Uterine smooth muscle cell (primary cell): ENCODE measurements at places on chromosomes 3 and 15. TPM values are rescaled to one million over a fixed set of nuclear protein-coding genes. Genes with fewer than 3 reads are reported as not detected.

FETUB gene
- total RNA-seq = not detected in 2 replicates

C2CD4A gene
- total RNA-seq = 0.12 TPM in 1 of 2 replicates, not detected in the other

SLC28A2 gene
- not detected in 2 replicates for total RNA-seq

SYNM gene
- total RNA-seq = 4.0 and 6.9 TPM in 2 replicates

LYZL4 gene
- not detected in 2 replicates for total RNA-seq

EFCC1 gene
- total RNA-seq = not detected in 2 replicates

TRPM1 gene
- not detected in 2 replicates for total RNA-seq

GORASP1 gene
- total RNA-seq = 31.0 and 34.9 TPM in 2 replicates

TTC21A gene
- total RNA-seq = 3.1 and 3.6 TPM in 2 replicates

CCK gene
- total RNA-seq = 0.62 and 1.1 TPM in 2 replicates

CPNE9 gene
- not detected in 2 replicates for total RNA-seq

MME gene
- 249 and 267 TPM in 2 replicates for total RNA-seq

ATP2B2 gene
- not detected in 2 replicates for total RNA-seq

CYP8B1 gene
- total RNA-seq = under 0.01 TPM in 1 of 2 replicates, not detected in the other

ANKUB1 gene
- total RNA-seq = not detected in 2 replicates

DET1 gene
- 8.9 and 9.4 TPM in 2 replicates for total RNA-seq

RBP2 gene
- total RNA-seq = not detected in 2 replicates

ZCWPW2 gene
- total RNA-seq = 0.22 and 0.87 TPM in 2 replicates

UPK1B gene
- not detected in 2 replicates for total RNA-seq

RLBP1 gene
- not detected in 2 replicates for total RNA-seq

FGD5 gene
- 0.11 and 0.37 TPM in 2 replicates for total RNA-seq

SUCNR1 gene
- total RNA-seq = not detected in 2 replicates

EAF1 gene
- 22.0 and 24.0 TPM in 2 replicates for total RNA-seq

EXD1 gene
- 0.11 TPM in 1 of 2 replicates, not detected in the other for total RNA-seq

LNP1 gene
- total RNA-seq = 3.0 and 5.8 TPM in 2 replicates

ADCY5 gene
- total RNA-seq = 0.22 and 1.9 TPM in 2 replicates

PRKAR2A gene
- total RNA-seq = 30.2 and 82.2 TPM in 2 replicates

GOLGA6L7 gene
- total RNA-seq = not detected in 2 replicates

UROC1 gene
- total RNA-seq = not detected in 2 replicates

ASB14 gene
- total RNA-seq = under 0.01 TPM in 1 of 2 replicates, not detected in the other

PLSCR5 gene
- total RNA-seq = not detected in 2 replicates

SLC6A20 gene
- total RNA-seq = not detected in 2 replicates

MUC20 gene
- total RNA-seq = 0.12 and 0.22 TPM in 2 replicates

PLCB2 gene
- total RNA-seq = 0.12 and 0.66 TPM in 2 replicates

HYAL2 gene
- total RNA-seq = 65.6 and 66.0 TPM in 2 replicates

PARL gene
- total RNA-seq = 30.6 and 48.8 TPM in 2 replicates

ANKRD63 gene
- not detected in 2 replicates for total RNA-seq

HTR3E gene
- total RNA-seq = not detected in 2 replicates

HIGD2B gene
- not detected in 2 replicates for total RNA-seq

ATP13A5 gene
- not detected in 2 replicates for total RNA-seq

C3orf22 gene
- total RNA-seq = not detected in 2 replicates

ARPP21 gene
- 0.37 TPM in 1 of 2 replicates, not detected in the other for total RNA-seq

GREM1 gene
- 94.3 and 684 TPM in 2 replicates for total RNA-seq
